ENCODE measurements at places on chromosomes 4 and X.

DNA sequence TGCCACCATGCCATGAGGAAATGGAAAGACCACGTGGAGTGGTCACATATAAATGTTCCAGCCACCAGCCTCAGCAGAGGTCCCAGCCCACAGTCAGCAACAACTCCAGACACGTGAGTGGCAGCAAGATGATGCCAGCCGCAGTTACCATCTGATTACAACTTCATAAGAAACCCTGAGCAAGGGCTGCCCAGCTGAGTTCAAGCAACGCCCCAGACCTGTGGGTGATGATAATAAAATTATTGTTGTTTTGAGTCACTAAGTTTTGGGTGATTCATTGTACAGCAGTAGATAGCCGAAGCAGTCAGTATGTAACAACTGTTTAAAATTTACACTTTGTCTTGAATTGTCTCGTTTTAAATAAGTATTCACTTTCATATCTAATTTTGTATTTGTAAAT, 5.8 kb upstream of the CCNG2 start:
- H3K4me3 ChIP-seq: no peak overlapping the region
- no peak for DNase-seq
- H3K4me1 ChIP-seq: peaks cover 17% of the 10 kb centered on the region
- H3K27ac ChIP-seq: no peak overlapping the region
- no peaks in the 10 kb centered on the region for H3K27me3 ChIP-seq

- peaks cover 9% of the 10 kb centered on the region for H3K36me3 ChIP-seq
- no peak for DNase-seq
- H3K4me3 ChIP-seq: peak overlapping the region; percentile 78
- peaks cover 32% of the 10 kb centered on the region for H3K4me1 ChIP-seq
These were observed 19.1 kb upstream of the S100P start for GRCh38 chr4:6674500-6675149.

GRCh38 chrX:1397441-1398270, 5.7 kb upstream of the SLC25A6 start:
- H3K4me1 ChIP-seq: no peaks in the 10 kb centered on the region
- H3K4me3 ChIP-seq: no peak overlapping the region
- H3K27ac ChIP-seq: no peak overlapping the region
- no peaks in the 10 kb centered on the region for H3K27me3 ChIP-seq

DNA sequence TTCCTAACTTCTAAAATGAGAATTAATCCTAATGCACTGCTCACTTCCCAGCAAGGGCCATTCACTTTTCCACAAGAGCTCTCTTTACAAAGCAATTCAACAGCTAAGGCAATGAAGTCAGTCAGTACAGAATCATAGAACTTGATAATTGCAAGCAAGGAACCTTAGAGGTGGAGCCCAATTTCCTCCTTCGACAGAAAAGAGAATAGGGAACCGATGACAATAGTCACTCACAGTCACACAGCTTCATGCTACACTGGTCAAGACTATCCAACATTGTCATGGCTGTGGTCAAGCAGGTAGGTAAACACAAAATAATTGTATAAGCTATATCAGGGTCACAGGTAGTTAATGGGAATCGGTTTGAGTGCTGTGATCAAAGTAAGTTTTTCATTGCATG, 90.0 kb downstream of the ELOVL6 start:
- no peaks in the 10 kb centered on the region for H3K36me3 ChIP-seq

GRCh38 chrX:114451397-114451796, 132.5 kb upstream of the HTR2C start:
- DNase-seq: no peak
- no peak overlapping the region for H3K27ac ChIP-seq
- H3K4me3 ChIP-seq: no peak overlapping the region

DNA sequence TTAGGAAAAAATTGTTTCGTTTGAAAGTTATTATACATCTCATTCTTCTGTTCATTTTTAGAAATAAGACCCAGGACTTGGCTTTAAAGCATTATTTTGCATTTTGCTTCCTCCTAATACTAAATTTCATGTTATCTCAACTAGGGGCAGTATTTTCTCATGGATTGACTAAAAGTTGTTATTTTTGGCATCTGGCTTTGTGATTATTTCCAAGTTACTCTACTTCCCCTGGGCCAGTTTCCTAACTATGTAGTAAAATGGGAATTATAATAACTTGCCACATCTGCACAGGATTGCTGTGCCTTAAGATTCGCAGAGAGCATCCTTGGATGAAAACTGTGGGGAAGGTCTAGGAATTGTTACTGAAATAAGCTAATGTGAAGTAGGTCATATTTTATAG, 3.0 kb downstream of the RBPJ start:
- H3K4me1 ChIP-seq: peaks cover 56% of the 10 kb centered on the region
- DNase-seq: no peak
- no peaks in the 10 kb centered on the region for H3K27me3 ChIP-seq
- H3K27ac ChIP-seq: no peak overlapping the region
- H3K36me3 ChIP-seq: no peaks in the 10 kb centered on the region

DNA sequence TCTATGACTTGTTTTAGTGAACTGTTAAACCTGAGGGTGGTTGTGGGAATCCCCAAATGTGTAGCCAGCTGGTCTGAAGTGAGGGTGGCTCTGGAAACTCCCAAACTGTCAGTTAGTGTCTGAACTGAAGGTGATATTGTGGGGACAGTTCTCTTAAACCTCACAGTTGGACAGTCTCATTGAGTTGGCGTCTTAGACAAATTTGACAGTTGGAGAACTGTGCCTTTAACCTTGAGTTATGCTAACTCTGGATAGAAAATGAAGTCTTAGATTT, 20.7 kb upstream of the CTSO start:
- no peaks in the 10 kb centered on the region for H3K36me3 ChIP-seq
- no peak for DNase-seq
- no peaks in the 10 kb centered on the region for H3K4me1 ChIP-seq

Data from heart left ventricle (tissue), 16 donors.